Stimulated activated CD4-positive, alpha-beta T cell treated with anti-CD3 and anti-CD28 coated beads, Interleukin-12 subunit alpha, Interleukin-12 subunit beta, amount 100 ng/mL, for 4 hours (primary cell): ENCODE measurements at places on chromosomes 16 and 17.

GRCh38 chr16:27902551-27902950 lies 161.0 kb downstream of the GSG1L start:
- DNase-seq, result no peak

- DNase-seq, result no peak
These were observed 2.2 kb upstream of the ATXN1L start for GRCh38 chr16:71843572-71843971.

DNA sequence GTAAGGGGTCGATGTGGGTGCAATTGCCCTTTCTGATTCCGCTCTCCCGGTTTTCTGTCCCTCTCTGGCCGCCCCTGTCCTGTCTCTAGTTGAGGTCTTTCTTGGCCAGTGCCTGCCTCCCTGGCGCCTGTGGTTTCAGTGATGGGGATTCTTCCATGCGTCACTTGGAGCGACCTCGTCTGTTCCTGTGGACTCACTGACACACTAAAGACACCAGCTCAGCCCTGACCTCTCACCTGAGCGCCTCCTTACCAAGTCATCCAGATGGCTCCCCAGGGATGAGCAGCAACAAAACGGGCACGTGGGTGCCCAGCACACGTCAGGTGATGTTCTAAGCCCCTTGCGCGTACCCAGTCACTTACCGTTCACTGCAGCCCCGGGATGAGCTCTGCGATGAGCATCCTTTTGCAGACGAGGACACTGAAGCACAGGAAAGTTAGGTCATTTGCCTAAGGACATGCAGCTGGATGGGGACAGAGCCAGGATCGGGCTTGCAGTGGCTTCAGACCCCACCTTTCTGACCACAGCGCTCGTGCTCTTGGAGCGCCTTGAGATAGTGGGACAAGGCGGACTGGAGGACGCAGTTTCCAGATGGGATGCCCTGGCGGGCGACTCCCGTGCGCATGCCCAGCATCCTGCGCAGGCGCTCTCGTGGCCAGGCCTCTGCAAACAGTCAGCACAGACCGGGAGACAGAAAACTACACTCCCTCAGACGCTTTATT lies 11.5 kb upstream of the LGALS3BP start:
- no peak for DNase-seq

DNA sequence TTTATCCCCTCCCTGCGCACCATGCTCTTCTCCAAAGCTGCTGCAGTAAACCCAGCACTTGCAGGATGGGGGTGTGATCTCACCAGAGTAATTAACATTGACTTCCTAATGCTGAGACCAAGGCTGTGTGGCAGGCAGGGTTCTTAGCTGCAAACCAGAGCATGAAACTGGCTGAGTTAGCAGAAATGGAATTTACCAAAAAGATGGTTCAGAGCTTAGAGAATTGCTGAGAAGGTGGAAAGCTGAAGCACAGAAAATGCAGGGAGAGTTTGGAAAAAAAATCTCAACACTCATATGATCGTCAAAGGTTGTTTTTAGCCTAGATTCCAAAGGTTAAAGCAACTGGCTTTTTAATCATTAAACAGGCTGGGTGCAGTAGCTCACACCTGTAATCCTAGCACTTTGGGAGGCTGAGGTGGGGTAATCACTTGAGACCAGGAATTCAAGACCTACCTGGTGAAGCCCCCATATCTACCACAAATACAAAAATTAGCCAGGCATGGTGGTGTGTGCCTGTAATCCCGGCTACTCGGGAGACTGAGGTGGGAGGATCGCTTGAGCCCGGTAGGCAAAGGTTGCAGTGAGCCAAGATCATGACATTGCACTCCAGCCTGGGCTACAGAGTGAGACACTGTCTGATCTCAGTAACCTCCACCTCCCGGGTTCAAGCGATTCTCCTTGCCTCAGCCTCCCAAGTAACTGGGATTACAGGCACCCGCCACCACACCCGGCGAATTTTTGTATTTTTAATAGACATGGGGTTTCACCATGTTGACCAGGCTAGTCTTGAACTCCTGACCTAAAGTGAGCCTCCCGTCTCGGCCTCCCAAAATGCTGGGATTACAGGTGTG lies 6.0 kb upstream of the TXNDC11 start:
- DNase-seq, result no peak

- no peak for DNase-seq
These were observed 119.5 kb downstream of the NTN1 start for GRCh38 chr17:9140550-9141424.

DNA sequence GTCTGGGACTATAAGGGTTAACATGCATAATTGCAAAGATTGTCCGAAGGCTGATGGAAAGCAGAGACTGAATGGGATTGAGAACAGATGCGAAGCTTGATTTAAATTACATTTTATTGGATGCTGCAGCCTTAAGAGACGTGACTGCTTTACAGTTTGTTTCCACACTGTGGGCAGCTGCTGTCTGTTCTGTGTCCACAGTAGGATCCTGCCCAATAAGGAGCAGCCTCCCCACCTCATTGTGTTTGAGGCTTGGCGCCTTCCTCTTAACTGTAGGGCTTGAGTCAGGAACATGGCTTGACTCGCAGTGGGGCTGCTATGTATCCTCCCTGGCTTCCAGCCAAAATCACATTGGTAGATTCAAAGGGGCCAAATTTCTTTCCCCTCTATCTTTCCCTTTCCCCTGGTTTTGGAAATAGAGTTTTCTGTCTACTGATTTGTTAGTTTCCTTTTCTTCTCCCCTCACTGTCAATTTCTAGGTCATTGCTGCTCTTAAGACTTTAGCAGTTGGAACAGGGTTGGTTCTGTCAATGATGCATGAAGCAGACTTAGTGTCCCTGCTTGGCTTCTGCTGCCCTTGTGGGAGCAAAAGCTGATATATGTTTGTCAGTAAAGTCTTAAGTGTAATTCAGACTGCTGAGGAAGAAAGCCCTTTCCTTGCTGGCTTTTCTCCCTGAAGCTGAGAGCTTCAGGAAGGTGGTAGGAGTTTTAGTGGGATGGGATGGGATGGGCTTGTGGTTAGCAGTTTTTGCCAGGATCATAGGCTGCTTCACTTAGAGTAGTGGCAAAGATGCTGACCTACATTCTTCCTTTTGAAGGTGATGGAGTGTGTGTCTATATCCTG lies 5.0 kb upstream of the RARA start:
- DNase-seq, result no peak

- no peak for DNase-seq
These were observed 8.1 kb downstream of the MRM1 start for GRCh38 chr17:36609498-36609862.

GRCh38 chr16:49816875-49817274 lies 39.0 kb downstream of the ZNF423 start:
- DNase-seq, result no peak

GRCh38 chr16:1772362-1772907 lies at the start of gene EME2:
EME2 (plus strand) TSS chr16:1772810; CDS start chr16:1773228, 418 bp downstream.
- peak; percentile 54 for DNase-seq

- no peak for DNase-seq
These were observed 2.3 kb downstream of the RSAD1 start for GRCh38 chr17:50480854-50481490.

DNA sequence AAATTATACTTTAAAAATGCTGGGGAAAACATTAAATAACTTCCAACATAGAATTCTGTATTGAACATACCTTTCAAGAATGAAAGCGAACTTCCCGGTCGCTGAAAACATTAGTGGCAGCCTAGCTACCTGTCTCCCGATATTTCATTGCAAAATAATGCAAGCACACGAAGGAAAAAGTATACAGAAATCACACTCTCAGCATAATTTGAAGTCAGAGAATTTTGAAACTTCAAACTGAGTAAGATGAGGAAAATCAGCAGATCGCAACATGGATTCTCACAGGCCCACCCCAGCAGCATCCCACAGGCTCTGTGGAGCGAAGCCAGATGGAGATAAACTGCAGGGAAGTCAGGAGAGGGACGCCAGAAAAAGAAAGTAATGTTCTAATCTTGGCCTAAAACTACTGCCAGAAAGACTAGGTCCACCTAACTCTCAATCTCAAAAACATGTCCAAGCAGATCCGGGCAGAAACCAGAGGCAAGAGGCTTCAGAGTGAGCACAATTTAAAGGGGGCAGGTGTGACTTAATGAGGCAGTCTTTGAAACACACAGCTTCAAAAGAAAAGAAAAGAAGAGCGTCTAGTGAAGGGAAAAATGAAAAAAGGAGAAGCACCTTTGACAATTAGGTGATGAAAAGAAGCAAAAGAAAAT lies 4.8 kb upstream of the GOSR1 start:
- DNase-seq, result no peak

DNA sequence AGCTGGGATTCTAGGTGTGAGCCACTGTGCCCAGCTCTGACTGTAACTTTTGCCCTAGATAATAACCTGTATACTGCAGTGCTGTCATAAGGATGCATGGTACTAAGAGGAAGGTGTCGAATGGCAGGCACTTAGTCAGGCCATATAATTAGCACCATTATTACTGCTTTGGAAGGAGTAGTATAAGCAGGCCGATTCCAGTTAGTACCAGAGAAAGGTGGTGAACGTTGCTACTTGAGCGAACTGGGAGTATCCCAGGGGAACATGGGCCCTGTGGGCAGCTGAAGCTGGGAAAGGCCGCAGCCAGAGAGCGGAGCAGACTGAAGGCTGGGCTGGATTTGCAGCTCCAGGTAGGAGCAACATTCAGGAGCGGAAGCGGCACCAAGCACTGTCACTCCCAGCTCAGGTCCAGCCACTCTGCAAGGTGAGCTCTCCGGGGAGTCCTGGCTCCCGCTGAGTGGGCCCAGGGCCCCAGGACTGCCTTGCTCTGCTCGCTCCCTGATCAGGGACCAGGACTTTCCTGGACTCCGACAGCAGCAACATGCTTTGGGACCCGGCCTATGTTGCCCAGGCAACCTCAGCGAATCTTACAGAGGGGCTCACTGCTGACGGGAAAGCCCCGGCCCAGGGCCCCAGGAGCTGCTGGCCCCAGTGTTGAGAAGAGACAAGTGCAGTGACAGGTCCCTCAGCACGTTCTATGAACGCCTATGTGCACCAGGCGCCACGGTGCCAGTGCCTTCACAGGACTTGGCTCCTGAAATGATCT lies 28.6 kb downstream of the C16orf74 start:
- DNase-seq, result no peak
